Fibroblast of skin of right quadriceps (primary cell): ENCODE measurements at places on chromosomes 13 and 19.

GRCh38 chr19:29966588-29967249 lies 24.7 kb downstream of the URI1 start:
- DNase-seq, result peak; percentile 18

DNA sequence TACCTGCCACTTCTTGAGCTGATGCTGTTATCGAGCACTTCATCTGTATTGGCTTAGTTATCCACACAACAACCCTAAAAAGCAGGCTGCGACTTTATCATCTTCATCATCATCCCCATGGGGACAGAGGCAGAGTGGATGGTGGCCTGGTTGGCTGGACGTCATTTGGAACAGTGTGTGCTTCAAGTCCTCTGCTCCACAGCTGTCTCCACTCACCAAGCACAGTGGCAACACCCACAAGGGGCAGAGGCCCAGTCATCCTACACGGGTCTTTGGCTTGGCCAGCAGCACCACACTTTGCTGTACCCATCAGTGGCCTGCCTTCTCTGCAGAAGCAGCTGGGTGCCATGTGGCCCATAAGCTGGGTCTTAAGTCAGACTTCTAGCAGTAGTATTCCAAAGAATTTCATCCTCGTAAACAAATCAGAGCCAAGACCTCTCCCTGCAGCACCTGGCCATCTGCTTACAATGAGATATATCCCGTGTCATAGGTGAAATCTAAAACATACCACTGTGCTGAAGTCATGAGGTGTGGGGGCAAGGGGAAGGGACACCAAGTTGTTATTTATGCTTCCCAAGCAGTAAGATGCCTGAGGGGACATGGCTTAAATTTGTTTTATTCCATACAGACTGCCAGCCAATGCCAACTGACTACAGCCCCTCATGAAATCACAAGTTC lies 47.9 kb upstream of the EPHX3 start:
- DNase-seq, result no peak

DNA sequence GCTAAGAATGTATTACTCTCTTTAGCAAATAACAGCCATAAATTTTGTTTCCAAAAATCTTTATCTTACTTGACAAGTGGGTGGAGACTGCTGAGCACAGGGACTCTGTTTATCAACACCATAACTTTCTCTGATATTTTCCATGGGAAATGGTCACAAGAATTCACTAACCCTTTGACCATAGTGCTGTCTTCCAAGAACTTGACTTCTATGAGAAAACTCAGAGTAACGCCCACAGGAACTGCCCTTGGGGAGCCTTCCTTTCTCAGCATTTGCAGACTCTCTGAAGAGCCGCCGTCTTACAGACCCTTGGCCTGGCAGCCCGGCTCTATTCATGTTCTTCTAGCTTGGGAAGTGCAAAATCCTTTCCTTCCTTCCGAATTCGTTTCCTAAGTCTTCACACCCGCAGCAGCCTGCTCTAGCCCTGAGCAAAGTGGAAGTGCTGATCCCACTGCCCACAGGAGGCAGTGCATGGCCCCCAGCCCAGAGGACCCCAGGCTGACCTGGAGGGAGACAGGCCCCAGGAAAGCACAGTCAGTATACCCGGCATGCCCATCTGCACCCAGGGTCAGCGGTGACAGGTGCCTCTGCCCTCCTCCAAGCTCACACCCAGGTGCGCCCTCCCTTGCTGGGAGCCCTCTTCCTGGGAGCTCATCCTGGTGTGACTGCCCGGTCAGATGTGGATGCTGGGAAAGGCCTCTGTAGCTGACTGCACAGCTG lies 10.2 kb downstream of the GAS6 start:
- DNase-seq, result no peak

DNA sequence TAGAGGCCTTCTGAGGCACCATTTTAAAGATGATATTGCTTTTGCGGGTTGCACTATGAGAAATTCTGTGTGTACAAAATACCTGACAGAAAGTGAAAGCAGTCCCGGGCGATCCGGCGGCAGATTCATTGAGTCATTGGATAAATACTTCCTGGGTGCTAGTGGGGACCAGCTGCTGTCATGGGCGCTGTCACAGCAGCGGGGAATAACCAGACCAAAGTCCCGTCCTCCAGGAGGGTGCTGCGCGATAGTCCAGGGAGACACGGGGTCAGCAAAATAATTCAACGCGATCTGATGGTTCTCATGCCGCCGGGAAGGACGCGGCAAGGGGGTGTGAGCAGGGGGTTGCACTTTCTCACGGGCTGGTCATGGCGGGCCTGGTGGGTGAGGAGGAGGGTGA lies 13.5 kb downstream of the ZFR2 start:
- DNase-seq, result no peak

DNA sequence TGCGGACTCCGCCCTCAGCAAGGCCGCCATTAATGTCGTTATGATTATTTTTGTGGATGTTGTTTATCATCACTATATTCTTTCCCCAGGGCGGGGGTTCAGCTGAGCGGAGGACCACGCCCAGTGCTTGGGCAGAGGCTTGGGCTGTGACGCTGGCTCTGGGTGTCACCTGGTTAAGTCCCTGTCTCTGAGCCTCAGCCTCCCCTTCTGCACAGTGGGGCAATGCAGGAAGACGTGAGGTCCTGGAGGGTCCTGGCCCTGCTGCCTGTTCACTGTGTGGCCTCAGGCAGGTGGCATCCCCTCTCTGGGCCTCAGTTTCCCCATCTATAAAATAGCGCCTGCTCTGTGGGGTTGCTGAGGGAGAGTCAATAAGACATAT lies 32.5 kb downstream of the NFIC start:
- no peak for DNase-seq

DNA sequence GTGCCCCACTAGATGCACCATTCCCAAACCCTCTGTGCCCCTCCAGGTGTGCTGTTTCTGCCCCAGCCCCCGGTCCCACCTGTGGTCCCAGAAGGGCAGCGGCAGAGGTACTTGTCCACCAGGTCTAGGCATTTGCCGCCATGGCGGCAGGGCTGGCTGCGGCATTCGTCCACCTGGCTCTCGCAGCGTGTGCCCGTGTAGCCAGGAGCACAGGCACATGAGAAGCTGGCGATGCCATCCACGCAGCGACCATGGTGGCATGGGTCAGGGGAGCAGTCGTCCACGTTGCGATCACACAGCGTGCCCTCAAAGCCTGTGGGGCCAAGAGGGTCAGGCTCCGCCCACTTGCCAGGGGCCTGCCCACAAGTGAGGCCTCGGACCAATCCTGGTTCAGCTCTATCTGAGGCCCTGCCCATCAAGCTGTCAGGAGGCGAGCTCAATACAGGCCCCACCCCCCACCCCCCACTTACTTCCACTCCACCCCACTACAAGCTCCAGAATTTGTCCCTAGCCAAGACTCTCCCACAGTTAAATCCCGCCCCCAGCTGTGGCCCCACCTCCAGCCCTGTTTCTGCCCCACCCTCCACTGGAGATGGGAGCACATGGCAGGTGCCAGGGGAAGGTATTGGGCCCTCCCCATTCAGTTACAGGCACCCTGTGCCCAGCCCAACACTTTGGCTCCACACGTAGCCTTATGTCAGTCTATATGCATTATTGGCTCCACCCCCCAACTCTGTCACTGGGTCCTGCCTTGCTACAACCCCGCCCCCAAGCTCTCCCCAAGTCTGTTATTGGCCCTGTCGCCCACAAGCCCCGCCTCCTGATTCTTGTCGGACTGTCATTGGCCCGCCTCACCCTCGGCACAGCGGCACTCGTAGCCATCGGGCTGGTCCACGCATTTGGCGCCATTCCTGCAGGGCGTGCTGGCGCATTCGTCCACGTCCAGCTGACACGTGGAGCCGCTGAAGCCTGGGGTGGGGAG lies 13.5 kb downstream of the NOTCH3 start:
- no peak for DNase-seq

- no peak for DNase-seq
Observed at GRCh38 chr19:36482876-36483275, 6.5 kb downstream of the ZNF566 start.

DNA sequence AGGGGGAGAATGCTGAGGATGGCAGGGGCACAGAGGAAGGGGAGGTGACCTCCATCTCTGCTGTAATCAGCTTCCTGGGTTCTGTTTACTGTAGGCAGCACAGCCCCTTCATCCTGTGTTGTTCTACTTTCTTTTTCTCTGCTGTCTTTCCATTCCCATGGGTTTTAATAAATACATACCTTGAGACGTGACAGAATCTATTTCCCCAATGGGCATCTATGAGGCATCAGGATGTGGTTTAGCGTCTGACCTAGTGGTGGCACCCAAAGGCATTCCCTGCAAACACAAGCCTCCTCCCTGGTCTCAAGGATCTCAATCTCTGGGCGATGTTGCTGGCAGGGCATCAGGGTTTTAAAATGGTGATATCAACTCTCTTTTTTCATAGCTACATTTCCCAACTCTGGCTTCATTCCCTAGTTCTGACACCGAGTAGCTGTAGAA lies 60.8 kb downstream of the ALOX5AP start:
- DNase-seq, result peak; percentile 57

- DNase-seq, result no peak
Observed at GRCh38 chr13:28316129-28316528, 177.8 kb downstream of the PAN3 start.

DNA sequence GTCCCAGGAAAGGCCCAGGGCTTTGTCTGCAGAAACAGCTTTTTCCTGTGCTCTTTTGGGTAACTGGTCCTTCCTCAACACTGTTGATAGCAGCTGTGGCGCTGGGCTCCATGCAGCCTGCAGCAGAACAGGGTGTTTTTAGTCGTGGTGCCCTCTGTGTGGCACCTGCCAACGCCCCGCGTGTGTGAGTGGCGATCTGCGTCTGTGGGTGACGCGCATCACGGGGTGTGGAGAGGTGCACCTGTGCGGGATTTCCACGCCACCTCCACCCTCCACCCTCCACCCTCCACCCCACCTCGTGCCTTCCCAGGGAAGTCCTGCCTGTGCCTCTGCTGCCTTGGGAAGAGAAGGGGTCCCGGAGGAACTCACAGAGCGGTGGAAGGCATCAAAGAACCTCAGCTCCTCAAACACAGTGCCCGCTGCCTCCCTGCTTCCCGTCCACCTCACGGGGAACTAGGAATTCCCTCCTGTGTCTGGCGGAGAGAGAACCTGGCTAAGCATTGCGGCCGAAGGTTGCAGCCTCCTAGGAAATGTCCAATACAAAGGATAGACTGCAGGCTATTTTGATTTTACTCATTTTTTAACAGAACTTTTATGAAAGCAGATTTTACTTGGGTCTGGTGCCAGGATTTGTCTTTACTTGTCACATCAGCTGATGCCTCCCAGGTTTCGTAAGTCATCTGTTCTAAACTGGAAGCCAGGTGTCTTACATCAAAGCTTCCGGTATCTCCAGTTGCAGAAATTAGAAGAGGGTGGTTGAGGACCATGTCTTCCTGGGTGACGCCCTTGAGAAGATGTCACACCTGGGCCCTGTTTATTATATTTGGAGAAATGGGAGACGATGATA lies 84.0 kb downstream of the ATP11A start:
- no peak for DNase-seq

DNA sequence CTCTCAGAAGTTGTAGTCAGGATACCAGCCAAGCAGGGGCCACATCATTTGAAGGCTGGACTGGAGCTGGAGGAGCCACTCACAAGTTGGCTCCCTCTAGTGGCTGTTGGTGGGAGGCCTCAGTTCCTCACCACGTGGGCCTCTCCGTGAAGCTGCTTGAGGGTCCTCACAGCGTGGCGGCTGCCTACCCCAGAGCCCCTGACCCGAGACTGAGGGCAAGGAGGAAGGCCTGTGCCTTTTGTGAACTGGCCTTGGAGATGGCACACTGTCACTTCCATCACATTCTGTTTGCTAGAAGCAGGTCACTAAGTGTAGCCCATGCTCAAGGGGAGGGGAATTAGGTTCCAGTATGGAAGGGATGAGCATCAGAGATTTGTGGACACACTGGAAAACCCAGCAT lies 14.6 kb downstream of the GNA11 start:
- DNase-seq, result peak; percentile 44

DNA sequence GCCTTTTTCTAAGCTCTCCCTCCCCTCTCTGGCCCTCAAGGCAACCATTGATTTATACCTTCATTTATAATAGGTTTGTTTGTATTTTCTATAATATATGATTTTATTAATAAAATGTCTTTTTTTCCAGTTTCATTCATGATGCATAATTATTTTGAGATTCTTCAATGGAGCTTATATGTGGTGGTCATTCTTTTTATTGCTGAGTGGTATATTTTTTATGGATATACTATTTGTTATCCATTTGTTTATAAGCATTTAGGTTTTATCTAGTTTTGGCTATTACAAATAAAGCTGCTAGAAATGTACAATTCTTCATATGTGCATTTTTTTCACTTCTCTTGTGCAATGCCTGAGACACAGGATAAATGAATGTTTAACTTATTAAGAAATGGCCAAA lies 10.8 kb downstream of the ZNF211 start:
- DNase-seq, result no peak

- peak; percentile 55 for DNase-seq
Observed at GRCh38 chr13:26022538-26023292, 29.1 kb downstream of the SHISA2 start.

GRCh38 chr19:45834970-45835369 lies 19.9 kb upstream of the RSPH6A start:
- no peak for DNase-seq

- DNase-seq, result no peak
Observed at GRCh38 chr19:928471-929202, 2.8 kb downstream of the ARID3A start.
